ENCODE measurements at places on chromosomes 13 and 19. TPM values are rescaled to one million over a fixed set of nuclear protein-coding genes. Genes with fewer than 3 reads are reported as not detected.

Gene DAND5
- not detected for polyA plus RNA-seq

Gene ATP8A2
- polyA plus RNA-seq: not detected

Gene WDR88
- 0.45 TPM for polyA plus RNA-seq

Gene PALM3
- not detected for polyA plus RNA-seq

Gene PLIN5
- polyA plus RNA-seq: not detected

Gene FCGBP
- not detected for polyA plus RNA-seq

Gene ZNF226
- polyA plus RNA-seq: 41.4 TPM

Gene VAV1
- 22.8 TPM for polyA plus RNA-seq

GRCh38 chr13:37070956-37071355, 11.5 kb upstream of the SUPT20H start:
- no peak overlapping the region for H3K4me3 ChIP-seq
- peaks cover 9% of the 10 kb centered on the region for H3K27me3 ChIP-seq
- no peaks in the 10 kb centered on the region for H3K4me1 ChIP-seq
- DNase-seq: no peak
- no peaks in the 10 kb centered on the region for H3K36me3 ChIP-seq
- no peak overlapping the region for H3K27ac ChIP-seq

DNA sequence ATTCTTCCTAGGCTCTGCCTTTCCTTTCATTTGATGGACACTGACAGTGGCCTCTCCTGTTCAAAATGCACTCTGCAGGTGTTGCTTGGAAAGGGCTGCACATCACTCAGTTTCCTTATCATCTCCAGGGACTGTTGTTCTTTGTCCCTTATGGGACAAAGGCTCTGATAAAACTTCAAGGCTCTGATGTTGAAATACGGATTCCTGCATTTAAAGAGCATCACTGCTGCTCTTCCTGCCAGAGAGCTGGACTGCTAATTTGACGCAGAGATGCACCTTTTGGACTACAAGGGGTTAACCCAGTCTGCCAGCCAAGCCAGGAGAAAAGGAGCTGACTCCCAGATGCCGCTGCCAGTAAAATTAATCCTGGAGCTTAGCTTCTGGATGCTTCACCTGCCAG, 952.1 kb downstream of the DIAPH3 start:
- no peaks in the 10 kb centered on the region for H3K36me3 ChIP-seq
- no peaks in the 10 kb centered on the region for H3K4me1 ChIP-seq
- H3K4me3 ChIP-seq: no peak overlapping the region
- DNase-seq: no peak

GRCh38 chr19:40803857-40804782, 5.1 kb downstream of the EGLN2 start:
- peaks cover 89% of the 10 kb centered on the region for H3K4me1 ChIP-seq
- peak overlapping the region; percentile 89 for H3K27ac ChIP-seq
- H3K27me3 ChIP-seq: peaks cover 8% of the 10 kb centered on the region
- H3K4me3 ChIP-seq: peak overlapping the region; percentile 54
- H3K36me3 ChIP-seq: peaks cover 3% of the 10 kb centered on the region
- DNase-seq: peak; percentile 28

DNA sequence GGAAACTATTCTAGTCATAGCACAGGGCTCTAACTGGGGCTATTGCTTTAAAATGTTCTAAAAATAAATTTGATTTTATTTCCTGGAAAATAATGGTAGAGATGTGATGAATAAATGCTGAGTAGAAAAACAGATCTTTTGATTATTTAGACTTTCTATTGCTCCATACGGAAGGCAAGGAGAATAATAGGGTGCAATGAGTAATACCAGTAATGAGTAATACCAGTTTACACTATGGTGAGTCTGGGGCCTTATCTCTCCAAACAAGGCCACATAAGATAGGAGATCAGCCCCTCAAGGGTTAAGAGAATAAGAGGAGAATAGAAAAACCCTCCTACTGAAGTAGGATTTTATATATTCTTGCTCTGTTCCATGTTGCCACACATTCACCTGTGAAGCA, 390.4 kb downstream of the KLF5 start:
- no peak for DNase-seq
- no peak overlapping the region for H3K4me3 ChIP-seq
- H3K36me3 ChIP-seq: no peaks in the 10 kb centered on the region
- no peak overlapping the region for H3K27ac ChIP-seq

- H3K4me3 ChIP-seq: no peak overlapping the region
- H3K36me3 ChIP-seq: peaks cover 17% of the 10 kb centered on the region
- H3K4me1 ChIP-seq: no peaks in the 10 kb centered on the region
- DNase-seq: no peak
- H3K27ac ChIP-seq: no peak overlapping the region
- peaks cover 2% of the 10 kb centered on the region for H3K27me3 ChIP-seq
Measured at GRCh38 chr19:19296953-19297689, 23.2 kb downstream of the SUGP1 start.

DNA sequence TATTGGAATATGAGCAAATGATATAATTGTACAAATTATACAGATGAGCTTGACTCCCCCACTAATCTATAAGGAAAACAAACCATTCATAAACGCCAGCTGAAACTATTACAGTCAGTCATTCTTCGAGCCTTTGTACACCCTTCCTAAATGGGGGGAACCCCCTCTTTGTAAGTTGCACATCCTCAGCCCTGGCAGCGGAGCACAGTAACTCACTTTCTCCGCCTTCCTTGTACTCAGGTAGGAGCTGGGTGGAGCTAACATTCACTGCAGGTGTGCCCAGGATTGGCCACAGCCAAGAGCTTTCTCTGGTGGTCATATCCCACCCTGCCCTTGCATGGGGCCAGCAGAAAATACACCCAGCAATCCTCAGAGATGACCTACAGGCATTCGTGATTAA, 28.6 kb downstream of the PIN1 start:
- H3K27me3 ChIP-seq: peaks cover 8% of the 10 kb centered on the region
- H3K36me3 ChIP-seq: no peaks in the 10 kb centered on the region
- H3K4me1 ChIP-seq: peaks cover 41% of the 10 kb centered on the region
- H3K4me3 ChIP-seq: no peak overlapping the region

DNA sequence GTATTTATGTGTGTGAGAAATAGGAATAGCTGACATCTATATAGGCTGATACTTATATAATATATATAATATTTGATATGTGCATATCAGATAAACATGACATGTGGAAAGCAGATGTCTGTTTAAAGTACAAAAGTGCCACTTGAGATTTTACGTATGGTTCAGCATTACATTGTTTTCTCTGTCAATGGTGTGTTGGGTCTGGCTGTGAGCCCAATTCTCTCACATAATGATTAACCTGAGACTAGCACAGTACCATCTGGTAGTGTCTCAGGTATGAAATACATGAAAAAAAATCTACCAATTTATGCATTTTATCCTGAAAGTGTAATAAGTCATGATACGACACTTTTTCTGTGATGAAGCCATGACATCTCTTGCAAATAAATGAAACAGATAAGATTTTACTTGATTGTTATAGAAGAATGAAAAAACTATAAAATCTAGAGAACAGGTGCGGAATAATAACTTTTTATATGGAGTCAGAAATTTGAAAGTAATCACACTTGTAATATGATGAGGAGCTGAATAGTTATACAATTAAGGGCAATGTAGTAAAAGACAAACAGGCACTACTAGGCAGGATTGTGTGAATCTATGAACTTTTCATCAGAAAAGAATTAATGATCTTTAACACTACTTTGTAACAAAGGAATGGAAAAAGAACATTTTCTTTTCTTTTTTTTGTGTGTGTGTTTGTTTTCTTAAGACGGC, 1405.0 kb downstream of the OLFM4 start:
- no peaks in the 10 kb centered on the region for H3K36me3 ChIP-seq
- no peaks in the 10 kb centered on the region for H3K4me1 ChIP-seq
- H3K27me3 ChIP-seq: no peaks in the 10 kb centered on the region
- no peak overlapping the region for H3K27ac ChIP-seq
- no peak for DNase-seq

DNA sequence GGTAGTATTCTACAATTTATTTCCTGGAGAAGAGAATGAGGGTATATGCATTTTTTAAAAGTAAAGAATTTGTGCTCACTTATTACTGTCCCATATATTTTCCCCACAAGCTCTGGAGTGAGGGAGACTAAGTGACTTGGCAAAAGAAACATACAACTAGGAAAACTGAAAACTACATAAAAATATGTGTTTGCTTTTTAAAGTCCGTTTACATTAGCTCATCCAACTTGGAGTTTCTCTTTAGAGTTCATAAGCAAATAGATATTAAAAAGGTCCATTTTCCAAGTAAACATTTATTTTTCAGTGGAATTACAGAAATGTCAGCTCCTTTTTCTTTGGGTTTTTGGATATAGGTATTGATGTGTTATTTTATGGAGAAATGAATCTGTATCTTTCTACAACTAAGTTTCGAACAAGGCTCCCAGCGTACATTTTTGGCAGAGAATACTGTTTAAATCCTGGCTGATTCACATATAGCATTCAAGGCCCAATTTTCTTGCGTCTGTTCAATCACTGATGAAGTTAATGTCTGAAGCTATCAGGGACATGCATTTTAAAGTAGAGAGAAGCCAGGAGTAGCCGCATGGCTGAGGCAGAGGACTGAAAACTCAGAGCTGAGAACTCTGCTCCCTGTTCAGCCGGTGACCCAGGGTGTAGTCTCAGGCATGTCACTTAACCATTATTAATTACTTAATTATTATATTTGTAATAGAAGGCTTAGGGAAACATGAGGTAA, 729.4 kb downstream of the EFNB2 start:
- H3K36me3 ChIP-seq: no peaks in the 10 kb centered on the region
- H3K27ac ChIP-seq: no peak overlapping the region
- peaks cover 2% of the 10 kb centered on the region for H3K27me3 ChIP-seq
- no peaks in the 10 kb centered on the region for H3K4me1 ChIP-seq
- no peak for DNase-seq
- H3K4me3 ChIP-seq: no peak overlapping the region

DNA sequence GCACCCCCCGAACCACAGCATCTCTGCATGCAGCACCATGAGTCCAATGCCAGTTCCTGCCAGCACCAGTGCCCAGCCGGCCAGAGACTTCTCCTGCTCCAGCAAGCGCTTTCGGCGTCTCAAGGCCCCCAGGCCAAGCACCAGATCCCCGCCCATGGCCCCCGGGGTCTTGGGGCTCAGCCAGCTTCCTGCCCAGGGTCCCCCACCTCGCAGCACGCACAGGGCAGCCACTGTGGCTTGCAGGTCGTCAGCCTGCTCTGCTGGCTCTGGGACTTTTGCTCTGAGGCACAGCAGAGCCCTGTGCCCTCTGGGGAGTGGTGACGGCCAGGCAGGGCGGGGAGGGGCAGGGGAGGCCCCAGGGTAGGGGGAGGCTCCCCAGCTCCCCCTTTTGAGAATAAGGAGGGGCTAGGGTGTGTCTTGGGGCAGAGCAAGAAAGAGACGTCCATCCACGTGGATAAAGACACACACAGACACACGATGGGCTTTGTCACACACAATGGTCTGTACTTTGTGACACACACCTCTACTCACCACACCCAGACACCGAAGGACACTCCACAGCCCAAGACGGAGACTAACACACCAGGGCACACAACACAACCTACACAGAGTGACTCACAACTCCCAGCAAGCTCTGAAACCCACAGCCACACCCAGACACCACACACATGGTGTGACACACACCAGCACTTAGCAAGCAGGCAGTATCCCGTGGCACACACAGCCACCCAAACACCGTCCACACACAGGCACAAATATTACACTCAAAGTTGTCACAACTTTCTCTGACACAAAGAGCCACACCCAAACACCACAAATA, at the start of gene KCNN4:
TSS of gene KCNN4 (minus strand) at position 268 of the 820 bp plus-strand sequence. CDS start at position 156, 112 bp downstream.
- H3K27me3 ChIP-seq: peaks cover 15% of the 10 kb centered on the region
- peaks cover 4% of the 10 kb centered on the region for H3K4me1 ChIP-seq
- DNase-seq: no peak
- H3K36me3 ChIP-seq: peaks cover 3% of the 10 kb centered on the region
- H3K4me3 ChIP-seq: no peak within 1 kb of the TSS

DNA sequence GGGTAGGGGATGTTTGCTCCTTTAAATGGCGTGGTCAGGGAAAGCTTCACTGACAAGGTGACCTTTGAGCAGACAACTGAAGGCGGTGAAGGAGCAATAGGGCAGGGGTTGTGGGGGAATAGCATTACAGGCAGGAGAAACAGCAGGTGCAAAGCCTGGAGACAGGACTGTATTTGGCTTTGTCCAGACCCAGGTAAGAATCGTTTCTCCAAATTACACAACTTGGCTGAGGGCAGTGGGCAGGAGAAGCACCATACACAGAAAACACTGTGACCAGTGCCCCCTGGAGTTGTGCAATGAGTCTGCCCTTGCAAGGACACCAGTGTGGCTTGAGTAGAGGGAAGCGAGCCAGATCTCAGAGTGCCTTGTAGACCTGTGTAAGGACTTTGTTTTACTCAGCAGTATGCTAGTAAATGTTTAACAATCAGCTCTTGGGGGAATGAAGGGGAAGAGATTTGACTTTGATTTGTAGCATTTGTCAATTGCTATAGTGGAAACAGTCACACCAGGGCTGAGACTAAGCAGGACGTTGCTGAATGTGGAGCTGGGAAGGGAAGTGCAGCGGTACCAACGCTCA, 360.0 kb downstream of the DCT start:
- no peaks in the 10 kb centered on the region for H3K4me1 ChIP-seq
- H3K4me3 ChIP-seq: no peak overlapping the region
- peaks cover 2% of the 10 kb centered on the region for H3K27me3 ChIP-seq
- no peak for DNase-seq

GRCh38 chr19:41784743-41785142, 11.6 kb upstream of the CEACAM3 start:
- H3K27ac ChIP-seq: peak overlapping the region; percentile 33
- H3K36me3 ChIP-seq: no peaks in the 10 kb centered on the region
- no peak for DNase-seq
- peaks cover 15% of the 10 kb centered on the region for H3K4me1 ChIP-seq
- peaks cover 7% of the 10 kb centered on the region for H3K27me3 ChIP-seq

- no peak for DNase-seq
- H3K36me3 ChIP-seq: no peaks in the 10 kb centered on the region
- no peak overlapping the region for H3K27ac ChIP-seq
- no peaks in the 10 kb centered on the region for H3K4me1 ChIP-seq
- H3K4me3 ChIP-seq: no peak overlapping the region
- no peaks in the 10 kb centered on the region for H3K27me3 ChIP-seq
Measured at GRCh38 chr13:54513254-54513653, 1484.6 kb downstream of the OLFM4 start.

DNA sequence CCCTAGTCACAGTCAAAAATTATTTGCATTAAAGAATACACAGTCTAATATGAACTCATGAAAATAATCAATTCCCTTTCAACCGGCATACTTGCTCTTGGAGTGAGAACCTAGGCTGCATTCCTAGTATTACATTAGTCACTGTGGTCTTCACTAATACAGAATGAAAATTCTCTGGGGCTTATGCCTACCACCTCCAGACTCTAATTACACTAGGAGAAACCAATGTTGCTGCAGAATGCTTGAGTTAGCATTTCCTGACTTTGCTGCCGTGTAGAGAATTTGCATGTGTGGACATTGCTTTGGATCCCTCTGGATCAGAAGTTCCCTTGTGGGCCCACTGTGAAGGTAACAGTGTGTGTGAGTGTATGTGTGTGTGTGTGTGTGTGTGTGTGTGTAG, 87.8 kb downstream of the CCNA1 start:
- H3K27ac ChIP-seq: no peak overlapping the region
- DNase-seq: no peak
- no peaks in the 10 kb centered on the region for H3K4me1 ChIP-seq
- H3K27me3 ChIP-seq: no peaks in the 10 kb centered on the region

- DNase-seq: no peak
- H3K4me1 ChIP-seq: peaks cover 19% of the 10 kb centered on the region
- no peak overlapping the region for H3K27ac ChIP-seq
- peaks cover 22% of the 10 kb centered on the region for H3K27me3 ChIP-seq
Measured at GRCh38 chr19:39078436-39079200, 5.5 kb upstream of the ACP7 start.

GRCh38 chr19:45117167-45117594, 24.2 kb downstream of the PPP1R37 start:
- H3K4me3 ChIP-seq: peak overlapping the region; percentile 55
- peaks cover 2% of the 10 kb centered on the region for H3K27me3 ChIP-seq
- H3K4me1 ChIP-seq: peaks cover 67% of the 10 kb centered on the region
- DNase-seq: no peak
- no peaks in the 10 kb centered on the region for H3K36me3 ChIP-seq

GRCh38 chr19:17893766-17894165, 22.0 kb downstream of the SLC5A5 start:
- H3K4me1 ChIP-seq: no peaks in the 10 kb centered on the region
- H3K4me3 ChIP-seq: no peak overlapping the region
- peaks cover 15% of the 10 kb centered on the region for H3K27me3 ChIP-seq
- DNase-seq: no peak
